ENCODE measurements at places on chromosomes 1 and 21. TPM values are rescaled to one million over a fixed set of nuclear protein-coding genes. Genes with fewer than 3 reads are reported as not detected.

Gene EFNA3
- total RNA-seq: 1.4 TPM

Gene GLIS1
- total RNA-seq: not detected

Gene CRYAA
- total RNA-seq: not detected

Gene TMIGD3
- not detected for total RNA-seq

Gene NBPF20
- total RNA-seq: 2.9 TPM

Gene HORMAD1
- 0.11 TPM for total RNA-seq

Gene PAX7
- total RNA-seq: not detected

Gene SAMD11
- total RNA-seq: 0.22 TPM

Gene CD244
- not detected for total RNA-seq

Gene IQGAP3
- total RNA-seq: 2.4 TPM

Gene CCDC24
- total RNA-seq: 0.43 TPM

Gene HSPA13
- 48.0 TPM for total RNA-seq

Gene TDRD5
- 0.09 TPM for total RNA-seq

Gene PAQR6
- 0.33 TPM for total RNA-seq
